ENCODE measurements at places on chromosomes 1 and 21.

- no peak for DNase-seq
These were observed 111.7 kb downstream of the GLUL start for GRCh38 chr1:182279724-182280503.

DNA sequence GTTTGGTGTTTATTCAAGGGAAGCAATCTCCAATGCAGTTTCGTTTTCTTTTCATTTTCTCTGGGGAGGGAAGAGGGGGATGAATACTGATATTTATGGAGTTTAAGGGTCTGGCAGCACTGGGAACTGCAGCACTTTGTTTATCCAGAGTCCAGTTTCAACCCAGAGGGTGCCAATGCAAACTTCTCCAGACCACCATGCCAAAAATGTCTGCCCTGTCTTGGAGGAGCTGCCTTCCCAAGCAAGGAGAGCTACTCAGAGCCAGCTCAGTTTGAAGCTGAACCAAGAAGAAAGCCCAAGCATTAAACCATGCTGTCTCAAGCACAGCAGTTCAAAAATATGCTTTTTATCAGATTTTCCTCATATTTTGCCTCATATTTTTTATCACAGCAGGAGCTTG lies 589.7 kb downstream of the LMO4 start:
- DNase-seq: no peak

DNA sequence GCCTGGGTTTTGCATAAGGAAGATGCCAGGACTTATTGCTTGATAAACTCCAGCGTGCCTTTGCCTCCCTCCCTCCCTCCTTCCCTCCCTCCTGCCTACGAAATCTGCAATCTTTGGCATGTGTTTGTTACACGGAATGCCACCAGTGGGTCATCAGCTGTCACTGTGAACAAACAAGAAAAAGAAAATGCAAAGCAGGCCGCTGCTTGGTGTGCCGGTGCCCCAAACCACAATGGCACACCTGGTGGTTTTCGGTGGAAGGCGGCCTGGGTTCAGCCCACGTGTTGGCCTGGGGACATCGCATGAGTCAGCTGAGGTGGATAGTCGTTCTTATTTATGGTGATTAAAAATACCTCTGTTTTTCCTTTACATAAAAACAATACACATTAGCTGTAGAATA lies 16.3 kb upstream of the IFNLR1 start:
- no peak for DNase-seq

DNA sequence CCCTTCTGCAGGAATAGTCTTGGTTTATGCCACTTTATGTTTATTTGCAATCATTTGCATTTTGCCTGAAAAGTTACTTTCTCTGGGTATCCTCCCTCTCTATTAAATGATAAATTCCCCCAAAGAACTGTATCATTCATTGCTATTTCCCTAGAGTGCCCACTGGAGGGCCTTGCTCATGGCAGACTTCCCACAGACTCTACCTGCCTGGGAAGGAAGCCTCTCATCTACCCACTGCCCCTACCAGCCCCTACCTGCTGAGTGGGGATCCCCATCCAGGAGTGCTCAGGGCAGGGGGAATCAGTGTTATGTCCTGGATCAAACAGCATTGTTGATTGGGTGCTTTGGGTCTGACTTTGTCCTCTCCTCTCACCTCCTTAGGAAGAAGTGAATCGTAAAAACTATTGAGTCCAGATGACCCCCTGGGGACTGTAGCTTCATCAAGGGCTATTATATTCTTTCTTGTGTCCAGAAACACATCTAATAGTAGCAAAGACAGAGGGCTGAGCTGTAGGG lies 6.8 kb upstream of the LRRN2 start:
- DNase-seq: no peak

DNA sequence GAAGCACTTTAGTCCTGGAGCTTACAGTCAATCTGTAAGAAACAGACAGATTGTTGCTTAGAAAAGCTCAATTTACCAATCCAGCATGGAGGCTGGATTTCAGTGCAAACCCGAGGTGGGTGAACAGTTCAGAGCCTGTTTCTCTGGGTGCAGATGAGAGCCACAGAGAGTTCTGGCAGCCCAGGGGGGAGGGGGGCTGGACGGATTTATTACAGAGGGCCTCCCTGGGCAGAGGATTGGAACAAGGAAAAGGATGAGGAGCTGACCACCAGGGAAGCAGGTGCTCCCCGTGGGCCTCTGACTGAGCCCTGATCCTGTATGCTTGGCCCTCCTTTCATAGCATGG lies 38.0 kb upstream of the EPS8L3 start:
- no peak for DNase-seq

DNA sequence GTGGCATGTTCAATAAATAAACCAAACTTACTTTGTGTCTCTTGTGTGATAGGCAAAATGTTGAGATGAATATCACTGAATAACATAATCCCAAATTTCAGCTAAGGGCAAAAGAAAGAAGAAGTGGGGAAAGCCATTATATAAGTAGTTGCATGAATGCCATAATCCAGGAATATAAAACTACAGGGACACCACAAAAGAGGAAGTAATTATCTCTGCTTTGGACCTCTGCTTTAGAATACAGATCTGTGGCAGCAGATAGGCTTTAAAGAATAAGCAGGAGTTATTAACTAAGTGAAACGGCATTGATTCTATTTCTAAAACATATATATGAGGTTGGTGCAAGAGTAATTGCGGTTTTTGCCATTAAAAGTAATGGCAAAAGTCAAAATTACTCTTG lies 288.5 kb upstream of the SNX7 start:
- DNase-seq: no peak

DNA sequence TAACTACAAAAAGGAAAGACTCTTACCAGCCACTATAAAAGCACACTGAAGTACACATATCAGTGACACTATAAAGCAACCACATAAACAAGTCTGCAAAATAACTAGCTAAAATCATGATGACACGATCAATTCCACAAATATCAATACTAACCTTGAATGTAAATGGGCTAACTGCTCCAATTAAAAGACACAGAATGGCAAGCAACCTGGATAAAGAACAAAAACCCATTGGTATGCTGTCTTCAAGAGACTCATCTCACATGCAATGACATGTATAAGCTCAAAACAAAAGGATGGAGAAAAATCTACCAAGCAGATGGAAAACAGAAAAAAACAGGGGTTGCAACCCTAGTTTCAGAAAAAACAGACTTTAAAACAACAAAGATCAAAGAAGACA lies 59.7 kb upstream of the LYPLAL1 start:
- no peak for DNase-seq

- DNase-seq: no peak
These were observed 7.0 kb downstream of the TRIM11 start for GRCh38 chr1:228399531-228400236.

GRCh38 chr1:91500756-91501522 lies at the start of gene CDC7:
CDC7 (plus strand) TSS chr1:91500851; CDS start chr1:91501717, 866 bp downstream.
- DNase-seq: peak; percentile 85

DNA sequence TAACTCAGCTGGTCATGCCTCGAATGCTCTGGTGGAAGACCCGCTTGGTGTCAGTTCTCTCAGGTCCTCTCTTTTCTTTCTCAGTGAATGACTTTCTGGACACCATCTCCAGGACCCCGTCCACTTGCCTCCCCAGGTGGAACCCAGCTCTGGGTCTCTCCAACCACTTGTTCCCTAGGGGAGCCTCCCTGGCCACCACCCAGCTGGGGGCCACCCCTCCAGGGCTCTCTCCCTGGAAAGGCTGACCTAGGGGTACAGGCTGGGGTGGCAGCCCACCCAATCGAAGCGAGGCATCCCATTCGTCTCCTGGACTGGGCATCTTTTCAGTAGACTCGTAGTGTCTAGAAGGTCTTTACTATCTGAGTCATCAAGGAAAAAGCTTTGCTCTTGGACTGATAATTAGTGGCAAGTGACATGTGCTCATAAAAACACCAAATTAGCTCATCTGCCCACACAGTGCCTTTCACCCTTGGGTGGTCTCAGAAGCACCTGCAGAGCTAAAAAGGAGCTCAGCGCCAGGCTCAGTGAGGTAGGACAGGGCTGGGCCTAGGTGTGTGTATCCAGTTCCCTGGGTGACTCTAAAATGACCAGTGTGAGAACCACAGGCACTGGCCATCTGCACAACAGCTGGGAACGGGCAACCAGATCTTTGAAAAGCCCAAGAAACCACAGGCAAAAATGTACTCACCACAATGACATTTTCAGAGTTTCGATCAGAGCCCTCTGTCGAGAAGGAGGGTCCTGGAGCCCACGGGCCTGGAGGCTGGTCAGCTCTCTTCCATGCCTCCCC lies 2.4 kb upstream of the PDXK start:
- no peak for DNase-seq

GRCh38 chr1:17190010-17190995 lies 14.6 kb upstream of the PADI1 start:
- DNase-seq: no peak

GRCh38 chr1:184214128-184214527 lies 162.6 kb downstream of the TSEN15 start:
- DNase-seq: no peak

- DNase-seq: no peak
These were observed 21.0 kb downstream of the NKAIN1 start for GRCh38 chr1:31218705-31219104.

DNA sequence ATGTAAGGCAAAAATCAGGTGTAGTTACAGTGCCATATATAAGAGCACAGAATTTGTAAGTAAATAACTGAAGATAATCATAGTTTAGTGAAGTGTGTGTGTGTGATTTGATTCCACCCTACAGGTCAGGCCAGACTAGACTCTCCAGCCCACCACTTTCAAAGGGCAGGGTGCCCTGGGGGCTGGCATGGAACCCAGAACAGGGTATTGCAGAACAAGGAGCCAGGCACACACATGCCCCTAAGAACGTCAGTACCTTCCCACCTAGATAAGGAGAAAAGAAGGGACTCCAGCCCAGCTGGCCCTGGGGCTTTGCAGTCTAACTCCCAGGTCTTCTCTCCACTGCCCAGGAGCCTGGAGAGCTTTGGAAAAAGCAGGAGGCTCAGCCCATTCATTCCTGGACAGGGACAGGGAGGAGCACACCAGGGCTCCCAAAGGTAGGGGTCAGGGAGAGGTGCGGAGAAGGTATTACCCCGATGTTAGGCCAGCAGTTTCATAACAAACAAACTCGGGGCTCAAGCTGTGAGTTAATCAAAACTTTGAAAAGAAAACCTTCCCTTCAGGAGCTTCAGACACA lies 149.7 kb upstream of the VANGL1 start:
- no peak for DNase-seq

All from stimulated activated CD4-positive, alpha-beta T cell treated with anti-CD3 and anti-CD28 coated beads, Interleukin-2, amount 100 ng/mL, for 4 hours (primary cell).